ENCODE measurements at places on chromosomes 2 and 18.

- DNase-seq = no peak
Observed at GRCh38 chr2:205771031-205771430, 88.7 kb downstream of the NRP2 start.

- no peak for DNase-seq
Observed at GRCh38 chr2:59684116-59684770, 869.2 kb downstream of the BCL11A start.

DNA sequence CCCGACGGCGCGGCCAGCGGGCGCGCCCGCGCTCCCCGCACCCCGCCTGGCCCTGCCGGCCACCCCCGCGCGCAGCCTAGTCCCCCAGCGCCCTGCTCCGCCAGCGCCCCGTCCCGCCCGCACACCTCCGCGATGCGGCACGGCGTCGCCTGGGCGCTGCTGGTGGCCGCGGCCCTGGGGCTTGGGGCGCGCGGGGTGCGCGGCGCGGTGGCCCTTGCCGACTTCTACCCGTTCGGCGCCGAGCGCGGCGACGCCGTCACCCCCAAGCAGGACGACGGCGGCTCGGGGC lies 232 bp downstream of the SNED1 start:
- DNase-seq = no peak

- DNase-seq = no peak
Observed at GRCh38 chr2:236449167-236449761, 120.4 kb upstream of the ACKR3 start.

GRCh38 chr2:163044114-163044513 lies 205.5 kb upstream of the KCNH7 start:
- no peak for DNase-seq

GRCh38 chr2:159272156-159272555 lies 14.3 kb downstream of the WDSUB1 start:
- no peak for DNase-seq

- no peak for DNase-seq
Observed at GRCh38 chr2:114160263-114160981, 270.5 kb downstream of the ACTR3 start.

GRCh38 chr2:71419145-71419544 lies 34.2 kb upstream of the DYSF start:
- no peak for DNase-seq

- DNase-seq = no peak
Observed at GRCh38 chr2:32802877-32803276, 143.9 kb upstream of the LTBP1 start.

- DNase-seq = no peak
Observed at GRCh38 chr18:72867746-72868584, at the start of gene NETO1. Gene NETO1, minus strand, starts transcription at chr18:72867987. Its CDS starts 696 bp downstream, at chr18:72867291.

DNA sequence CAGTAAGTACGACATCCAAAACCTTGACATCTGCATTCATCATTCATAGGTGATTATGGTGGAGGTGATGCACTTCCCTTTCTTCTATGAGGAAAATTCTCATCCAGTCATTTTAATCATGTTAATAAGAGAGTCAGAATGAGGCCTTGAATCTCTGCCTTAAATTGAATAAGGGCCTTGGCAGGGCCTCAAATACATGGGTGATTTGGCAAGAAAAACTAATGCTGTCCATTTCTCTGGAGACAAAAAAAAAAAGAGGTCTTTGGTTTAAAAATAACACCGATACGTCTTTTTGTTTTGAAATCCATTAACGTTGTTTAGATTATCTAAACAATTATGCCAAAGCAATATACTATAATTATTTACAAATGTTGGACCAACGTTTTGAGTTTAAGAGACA lies 8.1 kb downstream of the COLEC12 start:
- no peak for DNase-seq

DNA sequence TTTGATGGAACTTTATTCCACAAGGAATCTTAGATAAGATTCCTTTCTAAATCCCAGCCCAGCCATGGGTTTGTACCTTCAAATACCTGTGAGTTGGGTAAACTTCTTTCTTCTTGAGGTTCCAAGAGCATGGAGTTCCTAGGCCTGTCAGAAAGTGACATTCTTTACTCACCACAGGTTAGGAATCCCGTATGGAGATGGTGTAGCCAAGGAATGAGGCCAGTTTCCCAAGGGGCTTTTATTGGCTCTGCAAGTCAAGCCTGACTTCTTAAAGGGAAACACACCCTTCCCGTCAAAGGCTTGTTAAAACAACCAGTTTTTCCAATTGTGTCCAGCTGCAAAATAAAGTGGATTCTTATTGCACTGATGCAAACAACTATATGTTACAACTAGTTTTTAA lies 45.8 kb downstream of the STK17B start:
- no peak for DNase-seq

DNA sequence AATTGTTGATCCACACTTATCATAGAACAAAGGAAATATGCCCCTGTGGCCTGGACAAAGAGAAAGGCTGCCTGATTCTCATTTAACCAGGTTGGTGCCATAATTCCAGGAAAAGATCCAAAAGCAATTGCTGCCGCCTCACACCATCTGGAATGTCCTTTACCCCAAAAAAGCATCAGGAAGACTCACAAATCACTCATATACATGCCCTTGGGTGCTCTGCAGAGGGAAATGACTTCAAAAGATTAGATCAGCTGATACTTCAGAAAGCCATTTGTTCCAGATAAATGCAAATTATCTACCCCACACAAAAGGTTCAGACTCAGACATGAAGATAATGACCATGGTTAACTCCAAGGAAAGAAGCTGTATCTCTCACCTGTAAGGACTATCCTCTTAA lies 285.8 kb downstream of the C1D start:
- DNase-seq = no peak

GRCh38 chr2:109151519-109151918 lies 22.5 kb downstream of the SH3RF3 start:
- DNase-seq = no peak

GRCh38 chr2:146385031-146385430 lies 1459.8 kb upstream of the ACVR2A start:
- DNase-seq = no peak

DNA sequence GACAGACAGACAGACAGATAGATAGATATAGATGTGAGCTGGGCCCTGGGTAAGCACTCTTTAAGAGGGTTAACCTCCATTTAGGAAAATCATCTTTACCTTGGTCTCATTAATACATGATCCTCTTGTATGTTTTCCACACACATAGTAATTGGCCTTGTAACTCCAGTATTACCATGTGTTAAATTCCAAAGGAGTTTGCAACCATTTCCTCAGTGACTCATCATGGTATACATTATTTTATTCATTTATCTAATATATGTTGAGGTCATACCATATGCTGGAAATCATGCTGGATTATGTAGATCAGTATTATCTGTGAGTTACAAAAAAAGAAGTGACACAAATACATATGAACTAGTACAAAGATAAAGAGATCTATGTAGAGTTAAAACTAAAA lies 504.3 kb downstream of the DCC start:
- DNase-seq = no peak

DNA sequence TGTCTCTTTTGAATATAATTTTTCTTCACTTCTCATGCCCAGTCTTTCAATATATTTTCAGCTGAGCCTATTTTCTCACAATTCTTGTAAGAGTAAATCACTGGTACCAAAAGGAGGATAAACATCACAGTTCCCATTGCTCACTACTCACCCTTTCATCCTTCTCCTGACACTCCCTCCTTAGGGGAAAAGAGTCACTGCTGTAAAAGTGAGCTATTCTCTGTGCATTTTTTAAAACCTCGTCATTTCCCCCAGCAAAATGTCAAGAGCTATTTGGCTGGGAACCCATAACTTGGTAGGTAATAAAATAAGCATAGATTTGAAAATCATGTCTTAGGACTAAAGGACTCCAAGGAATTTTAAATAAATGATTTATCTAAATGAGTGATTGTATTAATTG lies 340.1 kb upstream of the GYPC start:
- no peak for DNase-seq

DNA sequence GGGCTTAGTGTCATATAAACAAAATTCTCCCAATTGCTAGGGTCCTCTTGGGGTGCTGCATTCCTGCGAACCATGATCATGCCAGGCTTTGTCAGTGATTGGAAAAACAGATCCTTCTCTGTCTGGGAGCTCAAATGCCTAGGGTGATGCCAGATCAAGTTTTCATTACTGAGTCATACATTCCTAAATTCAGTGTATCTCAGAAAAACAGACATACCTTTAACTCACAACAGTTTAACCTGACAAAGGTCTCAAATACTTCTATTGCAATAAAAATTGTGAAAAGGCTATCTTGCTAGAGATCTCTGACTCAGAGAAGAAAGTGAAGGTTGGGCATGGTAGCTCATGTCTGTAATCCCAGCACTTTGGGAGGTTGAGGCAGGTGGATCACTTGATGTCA lies 86.9 kb downstream of the SH3YL1 start:
- DNase-seq = peak; percentile 97

DNA sequence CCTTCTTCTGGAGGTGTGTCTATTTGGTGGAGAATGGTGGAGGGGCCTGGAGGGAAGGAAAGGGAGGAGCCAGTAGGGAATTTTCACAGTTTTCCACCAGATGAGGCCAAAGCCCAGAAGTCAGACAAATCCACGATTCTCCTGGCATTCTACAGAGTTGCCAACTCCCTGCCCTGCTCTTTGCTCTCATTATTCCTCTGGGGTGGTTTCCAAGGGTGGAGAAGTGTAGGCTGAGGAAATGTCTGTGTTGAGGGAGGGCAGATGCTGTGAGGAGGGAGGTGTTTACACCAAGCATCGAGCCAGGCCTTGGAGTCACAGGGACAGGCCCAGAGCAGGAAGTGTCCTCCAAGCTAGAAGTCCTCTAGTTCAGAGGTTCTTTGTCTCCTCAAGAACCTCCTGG lies 124.1 kb upstream of the LGALSL start:
- no peak for DNase-seq

- DNase-seq = no peak
Observed at GRCh38 chr2:120222186-120223033, 790 bp downstream of the TMEM185B start.

GRCh38 chr18:62347089-62347506 lies 22.0 kb downstream of the TNFRSF11A start:
- DNase-seq = no peak

DNA sequence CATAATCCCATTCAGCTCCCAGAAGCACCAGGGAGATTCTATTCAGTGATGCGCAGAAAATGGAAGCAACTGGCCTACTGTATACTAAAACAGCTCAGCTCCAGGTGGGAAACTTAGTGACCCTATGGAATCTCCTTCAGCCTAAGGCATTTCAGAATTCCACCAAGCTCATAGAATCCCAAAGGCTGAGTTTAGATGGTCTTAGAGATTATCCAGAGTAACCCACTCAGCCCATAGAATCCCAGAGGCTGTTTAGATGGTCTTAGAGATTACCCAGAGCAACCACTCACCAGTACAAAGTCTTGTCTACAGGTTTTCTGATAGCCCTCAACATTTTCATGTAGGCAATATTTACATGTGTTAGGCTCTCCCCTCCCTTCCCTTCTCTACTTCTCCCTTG lies 232.0 kb upstream of the SLC14A2 start:
- no peak for DNase-seq

DNA sequence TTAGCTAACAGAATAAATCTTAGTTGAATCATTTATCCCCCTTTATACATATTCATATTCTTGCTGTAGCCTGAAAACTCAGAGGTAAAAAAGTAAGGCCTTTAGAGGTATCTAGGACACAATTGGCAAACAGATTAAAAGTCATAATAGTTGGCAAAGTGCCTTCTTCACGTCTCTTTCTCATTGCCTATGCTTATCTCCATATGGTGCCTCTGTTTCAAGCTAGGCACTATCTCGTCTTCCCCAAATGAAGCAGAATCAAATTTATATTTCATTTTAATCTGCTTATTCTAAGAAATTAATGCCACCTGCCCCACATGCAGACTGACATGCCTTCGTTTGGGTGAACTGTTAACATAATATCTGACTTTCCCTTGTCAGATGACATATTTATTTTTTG lies 245.4 kb downstream of the CDH2 start:
- DNase-seq = no peak

GRCh38 chr2:110843496-110843895 lies 111.1 kb downstream of the ACOXL start:
- DNase-seq = no peak

DNA sequence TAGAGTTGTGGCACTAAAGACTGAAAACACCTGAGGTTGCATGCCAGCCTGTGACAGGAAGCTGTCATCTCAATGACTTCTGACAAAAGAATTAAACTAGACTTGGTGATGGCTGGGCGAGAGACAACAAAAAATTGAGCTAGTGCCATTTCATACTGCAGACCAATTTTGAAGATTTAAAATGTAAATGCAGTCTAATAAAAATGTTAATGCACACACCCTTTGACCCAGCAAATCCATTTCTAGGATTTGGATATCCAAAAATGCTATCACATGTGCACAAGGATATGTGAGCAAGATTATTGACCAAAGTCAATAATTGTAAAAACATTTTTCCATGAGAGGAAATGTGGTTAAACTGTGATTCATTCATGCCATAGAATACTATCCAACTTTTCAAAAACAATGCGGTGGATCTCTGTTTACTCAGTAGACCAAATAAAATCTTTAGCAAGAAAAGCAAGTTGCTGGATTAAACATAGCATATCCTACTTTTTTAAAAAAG lies 5.6 kb downstream of the FBXO36 start:
- no peak for DNase-seq

- DNase-seq = no peak
Observed at GRCh38 chr2:3665886-3666612, 8.0 kb downstream of the ALLC start.

- no peak for DNase-seq
Observed at GRCh38 chr2:53941749-53942148, 29.0 kb downstream of the PSME4 start.

DNA sequence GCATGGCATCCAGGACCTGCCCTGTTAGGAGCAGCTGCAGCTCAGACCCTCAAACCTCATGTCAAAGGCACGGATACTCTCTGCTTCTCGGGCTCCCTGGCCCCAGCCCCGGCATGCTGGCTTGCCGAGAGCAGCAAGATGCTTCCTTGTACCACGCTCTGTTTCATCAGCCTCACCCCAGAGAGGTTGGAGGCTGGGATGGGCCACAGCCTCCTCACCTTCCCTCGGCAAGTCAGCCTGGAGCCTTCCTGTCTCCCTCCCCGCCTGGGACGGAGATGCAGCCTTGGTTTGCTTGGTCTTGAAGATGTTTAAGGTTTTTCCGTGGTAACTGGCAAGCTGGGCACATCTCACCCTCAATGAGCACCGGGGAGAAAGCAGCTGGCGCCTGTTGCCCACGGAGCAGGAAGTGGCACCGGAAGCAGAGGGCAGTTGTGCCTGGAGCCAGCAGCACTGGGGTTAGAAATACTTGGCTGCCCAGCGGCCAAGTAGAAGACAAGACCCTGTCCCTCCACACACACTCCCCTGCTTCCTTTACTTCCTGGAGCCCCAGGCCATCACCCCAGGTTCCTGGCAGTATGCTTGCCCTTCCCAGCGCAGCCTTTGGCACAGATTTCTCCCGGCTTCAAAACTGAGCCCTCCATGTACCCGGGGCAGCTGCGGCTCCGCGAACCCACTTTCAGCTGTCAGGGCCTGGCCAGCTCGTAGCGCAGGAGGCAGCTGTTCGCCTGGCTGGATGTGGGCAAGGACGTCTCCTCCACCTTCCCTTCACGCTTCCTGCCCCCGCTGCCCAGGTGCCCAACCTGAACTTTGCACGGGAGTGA lies 17.4 kb downstream of the FBLN7 start:
- DNase-seq = no peak

Measured in PC-9 (cell line).